Stimulated activated CD8-positive, alpha-beta memory T cell treated with anti-CD3 and anti-CD28 coated beads, Interleukin-4, amount 100 ng/mL, for 4 hours (primary cell): ENCODE measurements at places on chromosomes 3 and 15.

- no peak for DNase-seq
Observed at GRCh38 chr15:101307897-101308603, 13.0 kb upstream of the SNRPA1 start.

GRCh38 chr3:122787872-122788271, 5.8 kb downstream of the HSPBAP1 start:
- no peak for DNase-seq

DNA sequence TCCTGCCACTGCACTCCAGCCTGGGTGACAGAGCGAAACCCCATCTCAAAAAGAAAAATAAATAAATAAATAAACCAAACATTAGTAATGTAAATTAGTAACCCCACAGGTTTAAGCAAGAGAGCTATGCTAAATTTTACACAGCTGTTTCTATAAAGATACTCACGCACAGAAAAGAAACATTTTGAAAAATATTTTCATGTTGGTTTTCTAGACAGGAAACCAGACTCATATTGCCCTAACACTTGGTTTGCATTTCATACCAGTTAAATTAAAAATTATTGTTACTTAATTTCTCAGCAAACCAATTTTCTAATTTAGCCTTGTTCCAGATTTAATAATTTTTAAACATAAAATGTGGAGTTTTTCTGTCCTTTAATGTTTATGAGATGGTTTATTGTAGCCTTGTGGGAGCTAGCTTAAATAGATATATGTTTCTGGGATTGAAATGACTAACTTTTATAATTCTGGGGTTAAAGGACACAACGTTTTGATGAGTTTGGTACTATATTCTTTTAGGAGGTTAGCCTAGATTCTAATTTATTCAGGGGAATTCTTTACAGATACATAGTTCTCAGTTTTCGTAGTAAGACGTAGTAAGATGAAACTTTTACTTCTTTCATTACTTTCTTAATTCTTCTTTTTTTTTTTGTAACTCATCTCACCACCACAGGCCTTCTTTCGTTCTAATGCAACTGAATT, 42.6 kb upstream of the SLC4A7 start:
- DNase-seq: no peak

- no peak for DNase-seq
Observed at GRCh38 chr3:11976976-11977375, 27.2 kb upstream of the SYN2 start.

- no peak for DNase-seq
Observed at GRCh38 chr3:127339016-127339415, 51.2 kb upstream of the PRR20G start.

DNA sequence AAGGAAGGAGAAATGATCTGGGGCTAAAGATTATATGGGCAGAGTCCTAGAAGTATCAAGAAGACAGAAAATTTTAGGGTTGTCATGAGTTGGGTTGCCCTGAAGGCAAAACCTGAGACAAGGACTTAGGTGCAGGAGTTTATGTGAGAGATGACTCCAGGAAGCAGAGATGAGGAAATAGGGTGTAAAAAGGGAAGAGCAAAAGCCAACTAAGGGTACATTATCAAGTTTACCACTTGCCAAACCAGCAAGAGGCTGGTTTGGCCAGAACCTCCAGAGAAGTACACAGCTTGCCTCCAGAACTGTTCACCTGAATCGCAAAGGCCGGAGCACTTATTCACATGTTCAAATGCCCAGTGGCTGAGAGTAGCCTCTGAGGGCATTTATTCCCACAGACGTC, 116.7 kb downstream of the FHIT start:
- DNase-seq: no peak

DNA sequence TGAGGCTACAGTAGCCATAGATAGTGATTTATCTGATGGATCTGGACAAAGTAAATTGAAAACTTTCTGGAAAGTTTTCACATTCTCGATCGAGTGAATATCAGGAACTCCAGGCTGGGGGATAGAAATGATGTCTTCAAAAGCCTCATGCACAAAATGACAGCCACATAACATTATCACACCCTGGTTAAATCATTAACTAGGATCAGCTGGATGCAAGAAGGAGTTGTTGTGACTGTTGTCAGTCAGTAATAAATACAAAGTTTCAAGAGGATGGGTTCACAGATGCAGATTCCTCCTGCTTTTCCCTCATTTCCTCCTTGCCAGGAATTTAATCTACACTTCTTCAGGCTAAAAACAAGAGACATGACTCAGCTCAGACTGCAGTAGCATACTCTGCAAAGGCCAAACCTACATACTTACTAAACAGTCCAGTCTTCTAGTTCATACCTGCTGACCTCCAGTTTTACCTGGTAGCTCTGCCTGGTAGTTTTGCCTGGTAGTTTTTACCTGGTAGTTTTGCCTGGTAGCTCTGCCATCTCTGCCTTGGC, 40.9 kb downstream of the C2CD4A start:
- DNase-seq: no peak

DNA sequence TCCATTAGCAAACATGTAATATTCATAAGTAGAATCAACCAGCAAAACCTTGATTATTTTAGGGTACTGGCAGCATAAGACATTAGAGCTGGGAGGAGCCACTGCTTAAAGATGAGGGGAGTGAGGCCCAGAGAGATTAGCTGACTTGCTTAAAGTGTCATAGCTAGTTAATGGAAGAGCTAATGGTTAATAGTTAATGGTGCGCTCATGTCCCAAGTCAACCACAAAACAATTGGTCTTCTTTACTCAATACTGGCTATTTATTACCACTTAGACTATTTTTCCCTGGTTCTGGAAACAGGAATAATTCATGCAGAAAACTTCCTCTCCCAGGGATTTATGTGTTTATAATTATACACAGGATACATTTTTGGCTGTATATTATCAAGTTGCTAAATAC, 33.1 kb downstream of the EIF4E3 start:
- no peak for DNase-seq

GRCh38 chr3:187739094-187739560, 6.1 kb downstream of the BCL6 start:
- DNase-seq: no peak

GRCh38 chr15:42788725-42789124, 51.8 kb upstream of the CDAN1 start:
- no peak for DNase-seq

DNA sequence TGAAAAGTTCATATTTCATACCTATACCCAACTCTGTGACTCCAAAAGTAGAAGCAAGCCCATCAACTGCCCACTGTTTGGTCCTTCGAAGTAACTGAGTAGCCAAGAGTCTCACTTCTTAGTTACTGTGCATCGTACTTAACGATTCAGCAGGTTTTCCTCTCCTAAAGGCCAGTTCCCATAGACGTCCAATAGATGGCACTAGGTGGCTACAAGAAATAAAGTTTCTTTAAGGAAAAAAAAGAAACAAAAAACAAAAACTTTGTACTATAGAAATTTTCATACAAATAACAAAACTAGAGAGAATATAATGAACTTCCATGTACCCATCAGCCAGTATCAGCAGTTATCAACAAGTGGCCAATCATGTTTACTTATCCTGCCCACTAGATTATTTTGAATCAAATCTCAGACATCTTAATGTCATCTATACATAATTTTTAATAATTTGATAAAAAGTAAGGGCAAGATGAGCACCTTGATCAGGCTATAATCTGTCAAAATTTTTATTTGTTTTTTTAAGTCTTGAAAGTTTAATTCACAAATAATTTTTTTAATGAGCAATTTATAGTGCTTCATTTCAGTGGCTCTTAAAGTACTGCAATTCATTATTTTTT, 63.8 kb upstream of the ACP3 start:
- DNase-seq: no peak

GRCh38 chr15:82970078-82970686, 15.8 kb upstream of the RAMAC start:
- DNase-seq: no peak

- no peak for DNase-seq
Observed at GRCh38 chr3:146072824-146073223, 88.2 kb downstream of the PLOD2 start.
